ENCODE measurements at places on chromosomes 5 and 9. TPM values are rescaled to one million over a fixed set of nuclear protein-coding genes. Genes with fewer than 3 reads are reported as not detected.
A peak's percentile ranks its signal among the peaks of the same experiment; 100 is the strongest.

S100Z gene
- 1.2 TPM for total RNA-seq

DMRT3 gene
- not detected for total RNA-seq

PCDHA1 gene
- 0.13 TPM for total RNA-seq

DNA sequence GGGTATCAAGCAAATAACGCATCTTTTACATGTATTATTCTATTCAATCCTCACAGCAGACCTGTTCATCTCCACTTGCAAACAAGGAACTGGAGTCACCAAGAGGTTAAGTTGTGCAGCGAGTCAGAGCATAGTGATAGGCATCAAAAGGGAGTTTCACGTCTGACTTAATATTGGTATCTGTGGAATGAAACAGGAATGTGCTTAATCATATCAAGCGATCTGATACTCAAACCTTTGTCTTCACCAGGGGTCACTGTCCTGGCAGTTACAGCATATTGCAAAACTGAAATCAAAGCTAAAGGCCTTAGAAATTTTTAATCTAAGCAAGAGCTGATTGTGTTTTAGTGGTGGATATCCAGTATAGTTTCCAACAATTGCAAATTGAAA is 271.6 kb downstream of the PLK2 start:
- peak; percentile 24 for DNase-seq

GRCh38 chr5:17879276-17879675 is 245.0 kb downstream of the TAF11L14 start:
- no peak for DNase-seq

DNA sequence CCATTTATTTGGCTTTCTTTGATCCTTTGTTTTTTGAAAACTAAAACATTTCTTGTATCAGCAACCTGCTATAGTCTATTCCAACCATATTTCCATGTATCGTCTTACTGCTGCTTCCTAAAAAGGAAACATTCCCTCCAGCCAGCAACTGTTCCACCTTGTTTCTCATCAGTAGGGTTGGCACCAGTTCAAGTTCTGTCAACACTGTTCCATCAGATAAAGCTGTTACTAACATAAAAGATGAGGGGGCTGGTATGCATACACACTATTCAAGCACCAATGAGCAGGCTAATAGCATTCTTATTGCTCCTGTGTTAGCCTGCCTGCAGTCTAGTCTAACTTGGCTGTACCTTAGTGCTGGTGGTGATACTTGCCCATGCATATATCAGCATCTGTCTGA is 178.3 kb downstream of the CWC27 start:
- DNase-seq: no peak

GRCh38 chr5:149740341-149740740 is 10.2 kb downstream of the PPARGC1B start:
- no peak for DNase-seq

- no peak for DNase-seq
These were observed 83.2 kb downstream of the DIRAS2 start for GRCh38 chr9:90559075-90560073.

Data from kidney (tissue), 22 donors.